Activated CD8-positive, alpha-beta memory T cell treated with anti-CD3 and anti-CD28 coated beads for 1 hour (primary cell): ENCODE measurements at places on chromosomes 7 and 10.

- no peak for DNase-seq
Measured at GRCh38 chr7:2299870-2300512, 14.2 kb downstream of the SNX8 start.

DNA sequence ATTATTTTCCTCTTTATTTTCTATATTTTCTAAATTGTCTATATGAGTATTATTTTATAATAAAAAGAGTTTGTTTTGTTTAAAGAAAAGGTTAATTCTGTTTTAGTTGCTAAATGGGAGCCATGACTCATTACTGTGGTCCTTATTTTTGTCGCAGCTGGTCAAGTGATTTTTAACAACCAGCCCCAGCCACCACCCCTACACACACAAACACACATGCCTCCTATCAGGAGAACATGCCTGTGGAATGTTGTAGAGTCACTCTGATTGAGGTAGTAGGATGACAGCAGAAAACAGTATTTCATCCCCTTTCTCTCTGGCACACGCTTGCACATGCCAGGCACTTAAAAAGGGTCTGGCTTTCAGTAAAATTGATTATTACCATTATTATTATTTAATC, 68.6 kb upstream of the GDF10 start:
- no peak for DNase-seq

DNA sequence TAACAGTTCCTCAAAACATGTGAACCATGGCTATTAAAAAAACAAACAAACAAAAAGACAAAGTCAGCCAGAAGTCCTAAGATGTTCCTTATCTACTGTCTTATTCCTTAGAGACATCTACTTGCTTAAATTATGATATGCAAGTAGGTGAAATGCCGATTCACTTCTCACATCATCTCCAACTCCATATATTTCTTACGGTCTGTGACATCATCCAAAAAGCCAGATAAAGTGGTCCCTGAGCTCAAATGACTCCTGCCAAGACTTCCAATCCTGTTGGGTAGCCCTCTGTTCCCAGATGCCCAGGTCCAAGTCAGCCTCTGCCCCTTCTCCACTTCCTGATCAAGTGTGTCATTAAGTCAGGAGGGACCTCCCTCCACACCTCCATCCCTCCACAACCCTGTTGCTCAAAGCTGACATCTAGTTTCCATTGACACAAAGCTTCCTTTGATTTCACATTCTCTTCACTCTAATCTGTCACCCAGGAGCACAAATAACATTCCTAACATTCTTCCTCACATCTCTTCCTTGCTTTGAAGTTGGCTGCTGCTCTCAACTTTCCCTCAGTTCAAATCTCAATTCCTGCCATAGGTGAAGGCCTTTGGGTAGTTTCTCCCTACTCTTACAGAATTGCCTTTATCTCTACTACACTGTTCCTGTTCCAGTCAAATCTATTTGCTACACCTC, 56.1 kb upstream of the PDLIM1 start:
- no peak for DNase-seq

DNA sequence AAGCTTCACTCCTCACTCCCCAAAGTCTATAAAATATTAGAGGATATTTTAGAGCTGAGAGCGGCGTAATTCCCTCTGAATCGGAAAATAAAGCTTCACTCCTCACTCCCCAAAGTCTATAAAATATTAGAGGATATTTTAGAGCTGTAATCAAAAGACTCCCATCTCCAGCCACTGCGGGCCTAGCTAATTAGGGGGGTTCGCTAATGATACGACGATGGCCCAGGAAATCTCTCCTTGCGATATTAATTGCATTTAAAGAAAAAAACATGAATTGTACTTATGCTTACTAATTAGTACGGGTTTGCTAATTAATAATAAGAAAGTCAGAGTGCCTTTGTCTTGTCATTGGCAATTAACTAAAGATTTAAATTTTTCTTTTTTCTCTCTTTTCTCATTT, 235.9 kb downstream of the MAD1L1 start:
- DNase-seq, result no peak

DNA sequence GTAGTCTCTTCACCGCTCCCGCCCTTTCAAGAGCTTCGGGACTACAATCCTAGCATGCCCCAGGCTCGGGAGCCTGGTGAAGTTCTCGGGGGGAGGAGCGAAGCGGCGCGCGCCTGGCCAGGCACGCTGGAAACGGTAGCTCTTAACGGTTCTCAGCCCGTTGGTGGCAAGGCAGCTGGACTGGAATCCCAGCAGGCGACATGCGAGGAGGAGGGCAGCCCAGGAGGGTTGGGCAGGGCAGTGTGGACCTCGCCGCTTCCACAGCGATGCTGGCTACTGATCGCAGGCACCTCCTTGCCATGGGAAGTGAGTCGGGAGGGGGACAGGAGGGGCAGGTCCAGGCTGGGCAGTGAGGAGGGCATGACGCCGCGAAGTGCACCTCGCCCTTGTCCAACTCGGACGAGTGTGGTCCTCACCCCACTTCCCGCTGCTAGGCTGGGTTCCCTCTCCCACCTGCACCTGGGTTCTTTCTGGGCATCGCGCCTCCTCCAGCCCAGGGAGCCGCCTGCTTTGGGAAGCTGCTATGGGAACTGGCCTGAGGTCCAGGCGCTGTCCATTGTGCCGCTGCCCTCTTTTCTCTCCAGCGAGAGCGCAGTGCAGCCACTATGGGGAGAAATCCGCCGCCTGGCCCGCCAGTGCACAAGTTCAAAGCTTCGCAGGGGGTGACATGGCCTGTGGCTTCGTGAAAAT, 367.8 kb upstream of the NUPR2 start:
- no peak for DNase-seq

DNA sequence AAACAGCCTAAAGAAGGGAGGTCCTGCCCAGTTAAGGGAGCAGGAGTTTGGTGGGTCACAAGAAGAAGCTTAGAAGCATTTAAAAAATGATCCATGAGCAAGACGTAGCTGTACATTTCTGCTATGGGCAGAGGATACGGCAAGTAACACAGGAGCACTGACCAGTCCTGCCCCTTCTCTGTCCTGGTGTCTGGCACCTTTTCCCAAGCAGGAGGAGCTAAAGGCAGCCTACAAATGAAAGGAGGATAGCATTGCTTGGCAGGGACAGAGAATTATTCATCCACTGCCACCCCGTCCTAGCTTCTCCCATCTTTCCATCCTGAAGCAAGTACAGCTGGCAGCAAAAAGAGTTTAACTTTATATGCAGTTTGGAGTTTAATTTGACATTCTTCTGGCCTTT, 1077.6 kb downstream of the TYW1 start:
- DNase-seq, result no peak

DNA sequence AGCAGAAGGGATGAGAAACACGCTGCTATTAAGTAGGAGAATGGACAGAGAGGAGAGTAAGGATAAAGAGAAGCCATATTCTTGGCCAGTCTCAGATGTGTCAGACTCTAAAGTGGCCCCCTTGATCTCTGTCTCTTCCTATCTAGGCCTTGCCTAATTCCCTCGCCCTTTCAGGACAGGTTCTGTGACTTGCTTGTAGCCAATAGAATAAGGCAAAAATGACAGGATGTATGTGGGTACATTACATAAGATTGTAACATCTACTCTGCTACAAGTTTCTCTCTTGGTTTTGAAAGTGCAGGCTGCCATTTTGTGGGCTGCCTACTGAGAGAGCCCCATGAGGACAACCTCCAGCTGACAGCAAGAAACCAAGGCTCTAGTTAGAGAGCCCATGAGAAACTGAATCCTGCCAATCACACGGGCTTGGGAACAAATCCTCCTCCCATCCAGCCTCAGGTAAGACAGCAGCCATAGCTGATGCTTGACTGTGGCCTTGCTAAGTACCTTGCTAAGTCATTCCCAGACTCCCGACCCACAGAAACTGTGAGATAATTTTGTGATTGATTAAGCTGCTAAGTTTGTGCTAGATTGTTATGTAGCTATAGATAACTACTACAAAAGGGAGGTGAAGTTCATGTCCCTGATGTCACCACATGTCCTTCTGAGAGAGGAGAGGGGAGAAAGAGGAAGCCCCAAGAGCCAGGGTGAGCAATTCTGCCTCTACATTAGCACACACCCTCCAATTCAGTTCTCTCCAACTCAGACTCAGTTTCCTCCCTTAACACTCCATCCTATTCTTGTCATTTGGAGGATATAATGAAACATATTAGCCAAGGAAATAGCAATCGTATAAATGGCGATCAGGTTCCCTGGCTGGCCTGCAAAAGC, 185.5 kb downstream of the SGMS1 start:
- DNase-seq, result no peak
